ENCODE measurements at places on chromosomes 2 and 18.

DNA sequence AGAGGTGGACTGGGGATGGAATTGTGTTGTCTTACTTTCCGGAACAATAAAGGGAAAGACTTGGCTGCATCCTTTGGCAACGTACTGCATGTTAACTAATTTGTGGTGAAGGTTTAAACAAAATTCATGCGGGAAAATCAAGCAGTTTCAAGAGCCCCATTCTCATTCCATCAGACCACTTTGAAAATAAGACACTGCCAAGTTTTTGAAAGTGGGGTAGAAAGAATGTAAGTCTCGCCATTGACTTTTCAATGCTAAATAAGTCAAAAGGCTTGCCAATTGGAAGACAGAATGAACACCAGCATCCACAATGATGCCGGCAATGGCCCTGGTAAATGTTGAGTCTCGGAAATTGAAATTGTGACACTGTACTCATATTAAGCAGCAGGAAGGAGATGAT lies 322.0 kb downstream of the RND3 start:
- DNase-seq: no peak

- DNase-seq: no peak
Measured at GRCh38 chr2:162490761-162491470, 147.0 kb downstream of the GCA start.

GRCh38 chr2:111091811-111092211 lies 28.9 kb upstream of the BCL2L11 start:
- no peak for DNase-seq

GRCh38 chr2:3476321-3476984 lies 42.9 kb downstream of the ADI1 start:
- DNase-seq: no peak

- DNase-seq: no peak
Measured at GRCh38 chr18:37481072-37481471, 84.5 kb downstream of the CELF4 start.

All from CD4-positive, alpha-beta T cell treated with Interleukin-4 for 4 hours (primary cell).